ENCODE measurements at places on chromosomes 4 and X. TPM values are rescaled to one million over a fixed set of nuclear protein-coding genes. Genes with fewer than 3 reads are reported as not detected.
A peak's percentile ranks its signal among the peaks of the same experiment; 100 is the strongest.

The SLC4A4 gene
- 2.4 TPM for total RNA-seq

The PABPC5 gene
- 1.8 TPM for total RNA-seq

The HELT gene
- not detected for total RNA-seq

The XAGE1A gene
- not detected for total RNA-seq

The TNIP3 gene
- total RNA-seq = 0.72 TPM

The FAM9C gene
- total RNA-seq = not detected

The SERPINA7 gene
- total RNA-seq = not detected

The PRSS12 gene
- total RNA-seq = 27.1 TPM

The PPP1R2C gene
- not detected for total RNA-seq

The FANCB gene
- total RNA-seq = 12.7 TPM

The DCAF4L1 gene
- 0.25 TPM for total RNA-seq

The CSAG1 gene
- total RNA-seq = not detected

- peak; percentile 95 for DNase-seq
Measured at GRCh38 chr4:11312389-11312788, 116.3 kb downstream of the HS3ST1 start.

- no peak for DNase-seq
Measured at GRCh38 chrX:111354496-111354895, 57.5 kb downstream of the DCX start.

DNA sequence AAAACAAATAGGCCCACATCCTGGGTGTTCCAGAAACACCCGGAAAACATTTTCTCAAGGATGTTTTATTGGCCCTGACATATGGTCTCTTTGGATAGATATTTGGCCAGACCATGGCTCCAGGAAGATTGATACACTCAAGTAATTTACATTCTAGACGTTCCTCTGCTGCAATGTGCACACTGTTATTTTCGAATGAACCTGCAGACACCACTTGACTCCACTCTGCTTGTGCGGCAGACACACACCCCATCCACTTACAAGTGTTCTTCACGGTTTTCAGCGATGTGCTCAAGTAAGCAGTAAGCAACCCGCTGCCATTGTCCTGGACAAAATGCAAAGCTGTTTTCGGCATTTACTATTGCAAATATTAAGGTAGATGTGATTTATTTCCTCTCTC, 12.0 kb upstream of the GPM6A start:
- no peak for DNase-seq

- no peak for DNase-seq
Measured at GRCh38 chr4:183797011-183797444, 108.1 kb upstream of the STOX2 start.

DNA sequence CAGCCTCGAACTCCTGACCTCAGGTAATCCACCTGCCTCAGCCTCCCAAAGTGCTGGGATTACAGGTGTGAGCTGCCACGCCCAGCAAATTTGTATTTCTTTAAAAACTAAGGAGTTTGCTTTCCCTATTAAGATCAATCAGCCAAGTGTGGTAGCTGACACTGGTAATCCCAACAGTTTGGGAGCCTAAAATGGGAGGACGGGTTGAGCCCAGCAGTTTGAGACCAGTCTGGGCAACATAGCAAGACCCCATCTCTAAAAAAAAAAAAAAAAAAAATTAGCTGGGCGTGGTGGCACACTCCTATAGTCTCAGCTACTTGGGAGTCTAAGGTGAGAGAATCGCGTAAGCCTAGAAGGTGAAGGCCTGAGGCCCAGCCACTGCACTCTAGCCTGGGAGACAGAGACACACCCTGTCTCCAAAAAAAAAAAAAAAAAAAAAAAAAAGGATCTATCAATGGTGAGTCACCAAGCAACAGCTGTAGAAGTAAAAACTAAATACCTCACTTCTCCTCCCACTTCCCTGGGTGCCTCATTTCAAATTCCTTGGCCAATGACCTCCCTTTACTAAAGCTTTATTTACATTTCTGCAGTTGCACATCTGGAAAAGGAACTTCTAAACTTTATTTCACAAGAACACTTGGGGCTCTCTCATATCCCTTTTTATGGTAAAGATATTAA, 54.5 kb downstream of the LDB2 start:
- peak; percentile 88 for DNase-seq

GRCh38 chr4:67576538-67576937, 18.0 kb downstream of the STAP1 start:
- no peak for DNase-seq

DNA sequence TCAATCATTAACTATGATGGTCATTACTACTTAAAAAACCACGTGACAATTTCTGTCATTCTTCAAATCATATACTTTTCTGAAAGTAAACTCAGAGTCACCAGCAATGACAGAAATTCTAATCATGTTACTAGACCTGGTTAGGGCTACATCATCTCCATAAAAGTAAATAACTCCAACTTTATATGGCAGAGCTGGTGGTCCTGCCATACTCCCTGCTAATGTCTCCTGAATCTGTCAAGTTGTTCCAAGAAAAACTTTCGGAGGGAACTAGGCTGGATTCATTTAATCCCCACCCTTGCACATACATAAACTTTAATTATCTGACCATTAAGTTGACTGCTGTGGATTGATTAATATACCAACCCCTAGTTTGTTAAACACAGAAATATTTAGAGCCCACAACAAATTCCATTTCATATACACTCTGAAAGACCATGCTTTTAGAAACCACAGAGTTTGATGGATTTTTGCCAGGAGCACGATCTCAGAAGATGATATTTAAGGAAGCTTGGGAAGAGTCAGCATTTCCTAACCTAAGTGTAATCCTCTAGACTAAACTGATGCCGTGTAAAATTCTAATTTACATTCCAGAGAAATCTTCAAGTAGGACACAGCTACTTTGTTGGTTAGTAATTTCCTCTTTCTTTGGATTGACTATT, 577.0 kb downstream of the FAT4 start:
- DNase-seq = peak; percentile 13

- peak; percentile 30 for DNase-seq
Measured at GRCh38 chrX:16778545-16778944, 7.7 kb upstream of the TXLNG start.

GRCh38 chr4:119264743-119265142, 52.2 kb downstream of the USP53 start:
- DNase-seq = no peak

DNA sequence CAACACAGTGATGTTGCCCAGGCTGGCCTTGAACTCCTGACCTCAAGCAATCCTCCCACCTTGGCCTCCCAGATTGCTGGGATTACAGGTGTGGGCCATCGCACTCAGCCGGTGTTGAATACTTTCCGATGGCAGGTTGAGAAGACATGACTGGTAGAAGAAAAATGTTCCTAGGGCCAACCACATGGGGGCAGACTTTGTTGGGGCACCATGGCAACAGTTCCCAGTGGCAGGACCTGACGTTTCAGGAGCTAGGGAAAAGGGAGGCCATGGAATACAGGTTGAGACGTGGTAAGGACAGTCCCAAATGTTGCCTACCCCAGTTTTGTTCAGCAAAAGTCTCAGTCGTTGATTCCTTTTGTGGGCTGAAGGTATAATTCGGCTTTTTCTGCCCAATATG, 134.6 kb downstream of the ASMT start:
- DNase-seq = no peak

DNA sequence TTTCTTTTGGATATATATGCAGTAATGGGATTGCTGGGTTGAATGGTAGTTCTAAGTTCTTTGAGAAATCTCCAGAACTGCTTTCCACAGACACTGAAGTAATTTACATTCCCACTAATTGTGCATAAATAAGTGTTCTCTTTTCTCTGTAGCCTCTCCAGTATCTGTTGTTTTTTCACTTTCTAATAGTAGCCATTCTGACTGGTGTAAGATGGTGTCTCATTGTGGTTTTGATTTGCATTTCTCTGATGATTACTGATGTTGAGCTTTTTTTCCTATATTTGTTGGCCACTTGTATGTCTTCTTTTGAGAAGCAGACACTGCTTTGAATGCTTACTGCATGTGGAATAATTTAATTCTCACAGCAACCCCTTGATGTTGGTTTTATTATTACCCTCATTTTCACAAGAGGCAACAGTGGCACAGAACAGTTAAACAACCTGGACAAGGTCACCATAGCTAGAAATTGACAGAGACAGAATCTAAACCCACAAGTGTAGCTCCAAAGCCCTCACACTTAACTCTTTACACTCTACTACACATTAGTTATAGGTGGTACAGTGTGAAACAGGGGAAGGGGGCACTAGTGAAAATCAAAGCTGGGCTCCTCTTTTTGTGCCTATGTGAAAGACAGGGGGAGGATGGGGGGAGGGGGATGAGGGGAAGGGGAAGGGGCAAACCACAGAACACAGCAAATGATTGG, 96.1 kb downstream of the REELD1 start:
- no peak for DNase-seq

- no peak for DNase-seq
Measured at GRCh38 chrX:134020910-134021309, 35.5 kb upstream of the GPC3 start.

- DNase-seq = no peak
Measured at GRCh38 chr4:31949045-31949444, 1228.9 kb downstream of the PCDH7 start.

DNA sequence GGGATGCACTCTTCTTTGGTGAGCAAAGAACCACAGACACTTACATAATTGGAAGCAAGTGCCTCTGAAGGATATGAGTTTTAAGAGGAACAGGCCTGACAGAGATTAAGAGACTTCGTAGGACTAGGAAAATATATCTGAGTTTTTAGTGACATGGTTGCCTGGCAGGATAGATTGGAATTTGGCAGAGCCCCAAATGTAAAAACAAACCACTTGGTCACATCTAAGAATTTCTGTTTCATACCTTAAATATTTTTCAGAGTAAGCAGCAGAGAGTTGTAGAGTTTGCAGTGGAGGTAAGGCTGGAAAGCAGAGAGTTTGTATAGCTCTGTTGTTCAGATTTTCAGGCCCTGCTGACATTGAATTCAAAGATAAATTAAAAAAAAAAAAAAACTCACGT, 150.1 kb upstream of the MAGEB2 start:
- peak; percentile 22 for DNase-seq

DNA sequence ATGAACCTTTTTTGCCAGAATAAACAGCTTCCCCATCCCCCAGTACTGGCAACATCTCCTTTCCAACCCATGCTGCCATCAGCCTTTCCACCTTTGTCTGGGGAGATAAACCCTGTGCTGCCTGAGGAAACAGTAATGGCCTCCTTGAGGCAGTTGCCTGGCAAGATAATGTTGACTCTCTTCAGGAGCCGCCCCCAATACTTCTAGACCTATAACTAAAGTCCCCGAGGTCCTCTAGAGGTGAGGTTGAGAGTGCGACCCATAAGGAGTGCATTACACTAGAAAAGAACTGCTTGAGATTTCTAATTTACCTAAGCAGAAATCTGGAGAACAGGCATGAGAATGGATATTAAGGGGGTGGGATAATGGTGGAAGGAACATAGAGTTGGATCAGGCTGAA, 963.2 kb upstream of the PCDH7 start:
- DNase-seq = no peak

- DNase-seq = no peak
Measured at GRCh38 chrX:455199-455598, 68.5 kb upstream of the PPP2R3B start.

DNA sequence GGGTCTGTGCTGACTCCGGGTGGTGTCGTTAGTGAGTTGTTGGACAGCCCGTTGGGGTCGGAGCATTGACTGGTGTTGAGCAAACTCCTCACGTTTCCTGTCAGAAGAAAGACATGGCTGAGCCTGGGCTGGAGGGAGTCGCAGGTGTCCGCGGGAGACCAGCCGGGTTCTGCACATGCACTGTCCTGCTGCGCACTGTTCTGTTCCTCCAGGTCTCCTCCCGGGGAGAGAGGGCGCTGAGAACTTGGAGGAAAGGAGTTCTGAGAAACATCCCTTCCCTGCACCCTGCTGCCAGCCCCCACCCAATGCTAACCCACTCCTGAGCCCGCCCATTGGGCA, 1.1 kb downstream of the ZNF141 start:
- DNase-seq = peak; percentile 2

DNA sequence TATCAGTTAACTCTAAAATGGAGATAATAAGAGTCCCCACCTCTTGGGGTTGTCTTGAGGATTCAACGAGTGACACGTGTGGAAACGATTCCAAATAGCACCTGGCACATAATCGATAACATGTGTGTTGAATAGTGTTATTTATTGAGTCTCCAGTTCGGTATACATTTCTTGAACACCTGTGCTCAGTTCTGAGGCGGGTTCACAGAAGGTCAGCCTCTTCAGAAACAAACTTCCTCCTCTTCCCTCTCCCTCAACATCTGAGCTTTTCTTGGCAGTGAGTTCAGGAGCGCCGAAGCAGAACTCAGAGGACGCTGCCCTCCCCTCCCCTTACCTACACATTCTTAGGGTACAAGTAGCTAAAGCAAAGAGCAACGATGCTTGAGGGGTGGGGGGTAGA, 934 bp downstream of the PDHA1 start:
- DNase-seq = no peak

- no peak for DNase-seq
Measured at GRCh38 chrX:114267142-114267541, 316.7 kb upstream of the HTR2C start.

DNA sequence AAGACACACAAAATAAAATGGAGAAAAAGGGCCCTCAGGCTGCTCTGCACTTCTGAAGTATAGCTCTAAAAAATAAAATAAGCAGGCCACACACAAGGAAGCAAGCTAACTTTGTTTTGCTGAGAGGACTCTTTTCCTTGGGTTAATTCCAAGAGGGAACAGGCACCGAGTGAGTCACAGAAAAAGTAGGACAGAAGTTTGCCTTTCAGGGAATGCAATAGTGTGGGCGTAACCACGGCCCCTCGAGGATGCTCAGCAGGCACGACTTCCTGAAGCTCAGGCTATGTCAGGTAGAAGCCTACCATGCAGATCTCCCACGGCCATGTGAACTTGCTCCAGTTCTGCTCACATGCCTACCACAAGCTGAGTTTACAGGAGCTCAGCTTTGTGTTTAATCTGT, 22.1 kb downstream of the PPP1R2C start:
- peak; percentile 67 for DNase-seq

DNA sequence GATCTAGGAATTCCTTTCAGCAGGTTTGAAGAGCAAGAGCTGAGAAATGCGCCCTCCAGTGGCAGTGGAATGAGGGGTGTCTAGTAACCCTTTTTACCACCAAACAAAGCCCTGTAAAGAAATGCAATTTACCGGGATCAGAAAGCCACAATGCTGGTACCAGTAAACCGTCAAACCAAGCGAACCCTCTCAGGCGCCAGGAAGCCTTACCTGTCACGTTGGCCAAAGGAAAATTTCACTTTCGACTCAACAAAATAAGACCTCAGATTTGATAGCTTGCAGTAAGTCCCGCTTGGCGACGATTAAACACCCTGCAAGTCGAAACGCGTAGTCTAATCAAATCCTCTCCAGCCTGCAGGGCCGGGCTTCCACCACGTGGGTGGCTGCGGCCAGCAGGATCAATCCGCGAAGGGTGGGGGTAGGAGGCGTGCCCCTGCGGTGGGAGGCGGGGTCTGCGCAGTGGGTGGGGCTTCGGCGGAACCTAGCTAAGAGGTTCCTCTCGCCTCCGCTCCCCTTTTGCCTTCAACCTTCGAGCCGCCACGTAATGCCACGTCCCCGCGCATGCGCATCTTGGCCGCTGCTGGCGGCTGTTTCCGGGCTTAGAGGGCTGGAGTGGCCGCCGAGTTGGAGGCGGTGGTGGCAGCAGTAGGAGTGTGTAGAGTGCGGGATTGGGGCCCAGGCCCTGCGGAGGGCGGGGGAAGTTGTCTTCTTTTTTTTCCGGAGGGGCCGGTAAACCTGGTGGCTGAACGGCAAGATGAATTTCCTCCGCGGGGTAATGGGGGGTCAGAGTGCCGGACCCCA, at the start of gene USO1:
USO1 (plus strand) TSS at position 512 of the 801 bp plus-strand sequence; CDS start at position 755, 243 bp downstream.
- DNase-seq = peak; percentile 99

- no peak for DNase-seq
Measured at GRCh38 chr4:40825014-40825838, 75.5 kb downstream of the NSUN7 start.

Data from fibroblast of the aortic adventitia (primary cell).